ENCODE measurements at places on chromosomes 13 and 19.

DNA sequence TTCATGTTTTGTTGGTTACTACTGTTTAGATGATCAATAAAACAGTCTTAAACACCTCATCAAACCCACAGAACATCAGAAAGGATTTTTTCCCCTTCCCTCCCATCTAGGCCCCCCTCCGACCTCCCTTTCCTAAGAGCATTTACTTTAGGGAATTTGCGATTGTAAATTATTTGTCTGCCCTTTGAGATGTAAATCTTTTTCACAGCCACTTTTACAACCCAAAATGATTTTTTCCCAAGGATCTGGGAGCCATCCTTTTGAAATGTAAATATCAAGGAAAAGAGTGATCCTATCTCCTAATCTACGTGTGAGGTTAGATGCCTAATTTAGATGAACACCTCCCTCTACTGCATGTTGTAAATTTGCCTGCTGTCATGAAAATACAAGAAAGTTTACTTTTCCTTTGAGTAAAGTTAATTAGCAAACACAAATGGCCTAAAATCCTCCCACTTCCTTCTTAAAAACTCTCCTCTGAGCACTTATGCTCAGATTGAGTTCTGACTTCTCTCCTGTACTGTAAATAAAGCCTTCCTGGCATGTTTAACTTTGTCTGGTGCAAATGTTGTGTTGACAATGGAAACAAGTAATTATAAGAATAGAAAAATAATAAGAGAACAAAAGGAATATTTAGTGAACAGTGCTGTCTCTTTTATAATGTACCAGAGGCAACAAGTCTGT is 1646.9 kb upstream of the SPRY2 start:
- DNase-seq: no peak

GRCh38 chr13:23883255-23883654 is 5.9 kb downstream of the MIPEP start:
- DNase-seq: no peak

DNA sequence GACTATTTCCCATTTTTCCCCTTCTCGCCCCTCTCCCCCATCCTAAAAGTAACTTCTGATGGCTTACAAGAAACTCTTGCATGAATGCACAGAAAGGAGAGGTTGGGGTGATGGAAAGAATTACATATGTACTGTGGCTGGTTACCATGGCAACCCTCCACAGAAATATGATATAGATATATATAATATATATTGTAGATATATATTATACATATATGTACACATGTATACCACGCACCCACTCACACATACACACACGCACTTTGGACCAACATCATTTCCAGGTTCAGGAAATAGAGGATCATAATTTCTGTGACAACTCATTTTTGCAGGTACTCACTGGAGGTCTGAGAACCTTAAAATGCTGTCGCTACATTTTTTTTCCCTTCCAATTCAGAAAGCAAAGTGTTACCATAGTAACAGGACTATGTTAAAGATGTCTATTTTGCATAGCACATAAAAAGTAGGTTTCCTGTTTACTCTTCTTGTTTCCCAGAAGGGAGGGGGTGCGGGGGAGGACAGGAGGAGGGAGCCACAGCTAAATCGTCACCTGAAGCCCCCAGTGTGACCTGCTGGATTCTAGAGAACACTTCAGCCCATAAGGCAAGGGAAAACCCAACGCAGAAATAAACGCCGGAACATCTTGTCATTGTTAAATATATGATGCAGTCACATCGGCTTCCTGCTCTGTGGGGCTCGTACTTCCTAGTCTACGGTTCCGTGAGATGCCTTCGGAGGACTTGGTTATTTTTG is 44.7 kb downstream of the EFNB2 start:
- DNase-seq: no peak

DNA sequence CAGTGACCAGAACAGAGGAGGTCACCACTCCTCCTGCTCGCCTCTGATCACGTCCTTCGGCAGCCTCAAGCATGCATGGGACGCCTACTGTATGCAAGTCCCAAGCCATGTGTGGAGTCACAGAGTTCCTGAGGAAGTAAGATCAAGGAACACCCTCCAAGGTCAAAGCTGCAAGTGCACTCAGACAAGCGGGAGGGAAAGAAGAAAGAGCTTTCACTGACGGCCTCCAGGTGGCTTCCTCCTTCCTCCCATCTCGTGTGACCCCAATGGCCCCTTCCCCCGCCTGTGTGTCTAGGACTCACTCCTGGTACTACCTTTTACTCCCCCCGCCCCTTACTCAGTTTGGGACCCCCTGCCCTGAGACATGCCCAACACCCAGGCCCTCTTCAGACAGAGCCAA is 6.1 kb downstream of the HAUS8 start:
- DNase-seq: no peak

DNA sequence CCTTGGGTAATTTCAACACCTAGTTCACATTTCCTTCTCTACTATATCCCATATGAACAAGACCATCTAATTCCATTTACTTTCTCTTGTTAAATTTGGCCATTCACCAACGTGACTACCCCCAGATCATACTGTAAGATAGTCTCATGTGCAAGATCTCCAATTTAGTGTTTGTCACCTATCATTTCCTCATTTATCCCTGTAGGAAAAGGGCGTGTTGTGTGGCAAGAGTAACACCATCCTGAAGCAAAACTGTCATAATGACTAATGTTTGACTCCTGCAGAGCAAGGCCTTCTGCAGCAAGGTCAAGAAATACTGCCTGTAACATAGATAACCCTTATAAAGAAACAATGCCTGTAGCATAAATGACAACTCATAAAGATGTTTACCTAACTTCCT is 51.3 kb downstream of the SUCLA2 start:
- DNase-seq: no peak

- DNase-seq: no peak
Measured at GRCh38 chr13:41746259-41746658, 214.7 kb downstream of the VWA8 start.

GRCh38 chr19:6239401-6239844 is 40.4 kb downstream of the MLLT1 start:
- no peak for DNase-seq

GRCh38 chr13:108962654-108963053 is 333.2 kb downstream of the MYO16 start:
- DNase-seq: no peak

- DNase-seq: no peak
Measured at GRCh38 chr19:15188851-15189250, 11.9 kb downstream of the NOTCH3 start.

GRCh38 chr19:46115396-46116106 is 8.9 kb downstream of the IGFL3 start:
- DNase-seq: no peak

GRCh38 chr13:28475916-28476725 is 18.8 kb downstream of the FLT1 start:
- DNase-seq: peak; percentile 52

GRCh38 chr19:20664901-20665781 is 3.8 kb upstream of the ZNF626 start:
- DNase-seq: peak; percentile 51

DNA sequence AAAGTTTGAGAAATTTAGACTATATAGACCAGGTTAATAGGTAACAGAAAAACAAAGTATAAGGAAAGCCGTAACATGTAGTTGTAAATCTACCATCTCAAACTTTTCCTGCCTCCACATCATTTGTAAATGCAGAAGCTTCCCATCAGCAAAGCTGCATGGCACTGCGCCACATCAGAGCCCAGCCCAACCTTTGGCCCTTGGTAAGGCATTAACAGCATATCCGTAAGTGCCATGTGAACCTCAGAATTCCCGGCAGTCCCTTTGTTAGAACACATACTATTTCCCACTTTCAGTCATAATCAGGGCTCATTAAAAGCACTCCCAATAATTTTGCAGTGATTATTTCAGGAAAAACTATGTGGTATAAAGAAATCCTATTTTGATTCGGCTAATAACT is 51.6 kb downstream of the MPHOSPH8 start:
- peak; percentile 41 for DNase-seq

DNA sequence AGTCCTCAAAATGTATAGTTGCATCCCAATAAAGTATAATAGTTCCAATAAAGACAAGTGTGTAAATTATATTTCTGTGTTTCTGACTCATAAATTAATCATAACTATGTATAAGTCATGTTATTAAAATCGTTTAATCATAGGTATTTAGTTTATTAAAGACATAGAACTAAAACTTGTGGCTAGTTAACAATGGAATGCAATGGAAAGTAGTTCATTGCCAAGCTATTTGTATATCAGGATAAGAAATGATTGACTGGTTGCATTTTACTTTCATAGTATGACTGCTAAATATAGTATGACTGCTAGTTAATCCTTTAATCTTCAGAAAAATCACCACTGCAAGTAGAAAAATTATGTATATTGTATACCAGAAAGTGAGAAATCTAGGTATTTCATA is 16.9 kb downstream of the COG3 start:
- DNase-seq: no peak

GRCh38 chr19:53034948-53035675 is 9.4 kb upstream of the ERVV-2 start:
- no peak for DNase-seq

- no peak for DNase-seq
Measured at GRCh38 chr19:8370176-8371010, 6.4 kb downstream of the ANGPTL4 start.

DNA sequence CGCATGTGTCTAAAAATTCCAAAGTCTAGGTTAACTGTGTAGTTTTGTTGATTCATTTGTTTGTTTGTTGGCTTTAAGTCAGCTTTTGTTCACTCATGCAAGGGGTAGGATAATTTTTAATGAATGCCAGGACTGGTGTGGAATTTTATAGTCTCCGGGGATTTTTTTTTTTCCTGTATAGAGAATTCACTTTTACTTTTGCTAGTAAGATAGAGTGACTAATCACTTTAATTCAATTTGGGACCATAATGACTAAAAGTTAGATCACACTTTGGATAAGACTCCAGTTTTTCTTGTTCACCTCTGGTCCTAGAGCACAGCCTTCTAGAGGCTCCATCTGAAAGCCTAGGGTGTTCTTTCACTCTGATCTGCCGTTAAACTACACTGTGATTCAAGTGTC is 1690.0 kb downstream of the PCDH9 start:
- DNase-seq: no peak

GRCh38 chr19:45919678-45920077 is 5.1 kb upstream of the NANOS2 start:
- no peak for DNase-seq

DNA sequence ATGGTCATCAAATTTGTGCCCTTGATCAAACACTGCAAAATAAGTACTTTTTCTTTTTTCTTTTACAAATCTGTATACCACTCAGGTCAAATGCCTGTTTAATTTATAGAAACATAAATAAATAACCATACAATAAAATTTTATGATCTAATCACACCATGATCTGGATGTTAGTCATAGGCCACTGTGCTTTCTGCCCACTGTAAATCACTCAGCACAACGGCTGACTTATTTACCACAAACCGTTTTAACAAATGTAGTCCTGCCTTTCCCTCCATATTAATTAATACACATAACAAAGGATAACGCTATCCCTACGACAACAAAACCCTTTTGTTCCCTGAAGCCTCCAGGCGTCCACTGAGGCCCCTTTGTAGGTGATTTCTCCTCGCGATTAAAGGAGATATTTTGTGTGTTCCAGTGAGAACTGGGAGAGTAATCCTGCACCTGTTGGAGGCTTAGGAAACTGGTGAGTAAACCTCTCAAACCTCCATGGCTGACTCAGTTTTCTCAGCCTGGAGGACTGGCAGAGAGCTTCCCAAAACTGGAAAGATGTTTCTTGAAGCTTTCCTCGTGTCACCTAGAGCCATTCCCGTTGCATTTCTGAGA is 477.1 kb upstream of the SGCG start:
- no peak for DNase-seq

GRCh38 chr13:108961542-108962125 is 332.2 kb downstream of the MYO16 start:
- no peak for DNase-seq

GRCh38 chr13:31588893-31589292 is 150.4 kb upstream of the RXFP2 start:
- peak; percentile 3 for DNase-seq

- DNase-seq: peak; percentile 31
Measured at GRCh38 chr19:50432221-50433028, at the start of gene MYBPC2. Gene MYBPC2 (plus strand): TSS chr19:50432892. CDS start chr19:50432954, 62 bp downstream.

DNA sequence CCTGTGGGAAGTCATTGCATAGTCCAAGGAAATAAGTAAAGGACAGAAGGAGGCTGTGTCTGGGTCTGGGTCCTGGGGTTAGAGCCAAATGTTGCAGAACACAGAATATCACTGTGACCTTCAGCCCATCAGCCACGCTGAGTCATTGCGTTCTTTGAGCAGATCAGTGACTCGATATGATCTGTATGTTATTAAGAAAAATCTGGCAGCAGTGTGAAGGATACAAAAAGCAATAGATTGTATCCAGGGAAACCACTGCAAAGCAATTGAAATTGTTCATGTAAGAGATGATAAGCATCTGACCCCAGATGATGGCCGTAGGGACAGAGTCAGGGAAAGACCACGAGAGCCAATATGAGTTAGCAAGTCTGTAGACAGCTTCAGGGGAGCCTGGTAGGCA is 1575.1 kb upstream of the SLC10A2 start:
- DNase-seq: no peak

GRCh38 chr19:49155005-49155819 is at the start of gene HRC:
Gene HRC (minus strand): TSS chr19:49155396. CDS start chr19:49155237, 159 bp downstream.
- no peak for DNase-seq

DNA sequence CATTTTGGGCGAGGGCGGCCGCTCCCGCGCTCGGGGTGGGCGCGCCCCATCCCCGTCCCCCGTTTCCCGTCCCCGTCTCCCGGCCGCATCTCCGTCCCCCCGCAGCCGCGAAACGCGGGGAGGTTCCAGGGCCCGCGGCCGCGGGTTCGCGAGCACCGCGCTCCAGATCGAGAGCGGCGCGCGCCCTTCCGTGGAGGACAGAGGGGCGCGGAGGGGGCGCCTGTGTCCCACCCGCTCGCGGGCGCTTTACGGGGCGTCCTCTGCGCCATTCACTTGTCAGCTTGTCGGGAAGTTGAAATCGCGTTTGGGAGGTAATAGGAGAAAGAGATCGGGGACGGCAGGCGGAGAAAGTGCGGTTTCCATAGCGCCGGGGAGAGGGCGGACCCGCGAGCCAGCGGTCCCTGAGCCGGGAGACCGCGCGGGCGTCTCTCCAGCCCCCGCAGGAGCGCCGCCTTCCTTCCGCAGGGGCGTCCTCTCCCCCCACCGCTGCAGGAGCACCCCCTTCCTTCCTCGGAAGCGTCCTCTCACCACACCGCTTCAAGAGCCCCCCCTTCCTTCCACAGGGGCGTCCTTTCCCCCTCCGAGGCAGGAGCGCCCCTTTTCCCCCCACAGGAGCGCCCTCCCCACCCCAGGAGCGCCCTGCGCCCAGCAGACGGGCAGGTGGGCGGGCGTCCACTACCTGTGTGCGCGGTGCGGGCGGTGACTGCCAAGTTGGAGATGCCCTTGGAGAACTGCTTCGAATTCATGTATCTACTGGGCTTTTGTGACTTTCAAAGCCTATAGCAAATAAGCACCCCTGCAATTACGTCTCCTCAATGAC is 962 bp upstream of the IRS2 start:
- DNase-seq: peak; percentile 82

DNA sequence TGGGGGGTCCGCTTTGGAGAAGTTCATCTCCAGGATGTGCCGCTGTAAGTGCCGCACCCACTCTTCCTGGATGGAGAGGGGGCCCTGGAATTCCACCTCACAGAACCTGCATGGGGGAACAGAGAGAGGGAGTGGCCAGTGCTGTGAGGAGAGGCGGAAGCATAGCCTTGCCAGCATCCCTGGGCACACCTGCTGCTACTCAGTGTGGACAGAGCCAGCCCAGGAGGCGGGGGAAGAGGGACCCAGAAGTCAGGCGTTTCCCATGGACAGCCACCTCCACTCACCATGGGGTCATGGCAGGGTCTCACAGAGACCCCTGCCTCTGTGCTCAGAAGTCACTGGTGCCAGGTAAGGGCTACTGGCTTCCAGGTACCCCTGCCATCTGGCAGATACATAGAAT is 4.3 kb upstream of the AKAP8L start:
- DNase-seq: no peak

- no peak for DNase-seq
Measured at GRCh38 chr19:3857449-3858003, 11.3 kb downstream of the ZFR2 start.
